NCI-H2081 treated with DMSO at 0.1 percent for 48 hours (cell line): ENCODE measurements at places on chromosomes 7 and 10.

- DNase-seq: no peak
Measured at GRCh38 chr7:50783801-50784507, 1.3 kb upstream of the GRB10 start.

- no peak for DNase-seq
Measured at GRCh38 chr7:100444311-100445278, 8.3 kb upstream of the PPP1R35 start.

DNA sequence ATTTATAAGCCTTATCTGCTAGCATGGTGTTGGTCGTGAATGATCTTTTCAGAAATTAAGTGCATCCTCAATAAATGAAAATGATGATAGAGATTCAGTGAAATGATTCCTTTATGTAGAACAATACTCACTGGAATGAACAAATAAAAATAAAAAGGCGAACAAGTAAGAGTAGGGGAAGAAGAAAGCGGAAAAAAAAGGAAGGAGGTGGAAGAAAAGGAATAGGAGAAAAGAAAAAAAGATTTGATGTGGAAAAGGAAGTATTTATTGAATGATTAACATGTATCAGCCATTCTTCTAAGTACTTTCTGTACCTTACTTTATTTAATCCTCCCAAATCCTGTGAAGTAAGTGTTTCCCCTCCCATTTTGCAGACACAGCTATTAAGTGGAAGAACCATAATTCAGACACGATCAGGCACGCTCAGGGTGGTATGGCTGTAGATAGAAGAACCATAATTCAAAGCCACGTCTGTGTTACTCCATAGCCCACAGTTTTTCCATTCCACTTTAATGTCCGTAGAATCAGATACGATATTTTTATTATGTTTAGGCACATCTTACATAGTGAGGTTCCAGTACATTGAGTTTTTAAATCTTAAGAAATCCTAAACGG lies 156.2 kb upstream of the LAMB4 start:
- DNase-seq: no peak

DNA sequence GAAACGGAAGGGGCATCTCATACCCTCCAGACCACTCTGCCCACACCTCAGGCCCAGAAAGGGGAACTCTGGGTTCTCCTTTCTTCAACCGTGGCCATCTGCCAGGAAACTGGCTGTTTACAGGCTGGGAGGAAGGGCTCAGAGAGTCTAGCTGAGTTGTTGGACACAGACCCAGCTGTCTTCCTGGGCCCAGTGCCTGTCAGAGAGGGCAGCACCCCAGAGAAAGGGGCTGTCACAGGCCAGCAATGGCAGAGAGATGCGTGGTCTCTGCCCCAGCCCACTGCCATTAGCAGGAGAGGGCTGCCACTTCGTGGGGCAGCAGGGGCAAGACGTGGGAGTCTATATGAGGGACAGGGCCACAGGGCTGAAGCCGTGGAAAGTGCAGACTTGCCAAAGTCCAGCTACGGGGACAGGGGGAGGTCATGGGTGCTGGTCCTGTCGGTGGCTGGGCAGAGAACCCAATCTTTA lies 11.0 kb downstream of the GRID1 start:
- no peak for DNase-seq

DNA sequence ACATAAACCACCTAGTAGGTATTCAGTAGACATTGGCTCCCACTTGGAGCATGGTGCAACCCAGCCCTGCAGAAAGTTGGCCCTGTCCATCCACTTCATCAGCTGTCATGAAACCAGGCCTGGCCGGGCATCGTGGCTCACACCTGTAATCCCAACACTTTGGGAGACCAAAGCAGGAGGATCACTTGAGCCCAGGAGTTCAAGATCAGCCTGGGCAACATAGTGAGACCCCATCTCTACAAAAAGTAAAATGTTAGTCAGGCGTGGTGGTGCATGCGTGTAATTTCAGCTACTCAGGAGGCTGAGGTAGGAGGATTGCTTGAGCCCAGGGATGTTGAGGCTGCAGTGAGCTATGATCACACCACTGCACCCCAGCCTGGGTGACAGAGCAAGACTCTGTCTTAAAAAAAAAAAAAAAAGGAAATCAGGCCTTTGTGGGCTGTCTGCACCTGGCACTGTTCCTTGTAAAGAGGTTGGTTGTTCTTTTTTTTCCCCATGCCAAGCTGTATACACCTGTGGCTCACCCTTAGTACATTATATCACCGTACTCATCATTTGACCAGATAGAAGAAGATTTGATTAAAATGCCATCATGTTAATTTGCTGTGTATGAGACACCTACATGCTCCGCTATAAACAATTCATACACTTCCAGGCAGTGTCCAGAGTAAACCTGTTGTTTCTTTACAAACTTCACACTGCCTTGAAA lies 45.4 kb upstream of the GRID1 start:
- no peak for DNase-seq

- no peak for DNase-seq
Measured at GRCh38 chr7:24591152-24591551, 17.9 kb downstream of the PALS2 start.

DNA sequence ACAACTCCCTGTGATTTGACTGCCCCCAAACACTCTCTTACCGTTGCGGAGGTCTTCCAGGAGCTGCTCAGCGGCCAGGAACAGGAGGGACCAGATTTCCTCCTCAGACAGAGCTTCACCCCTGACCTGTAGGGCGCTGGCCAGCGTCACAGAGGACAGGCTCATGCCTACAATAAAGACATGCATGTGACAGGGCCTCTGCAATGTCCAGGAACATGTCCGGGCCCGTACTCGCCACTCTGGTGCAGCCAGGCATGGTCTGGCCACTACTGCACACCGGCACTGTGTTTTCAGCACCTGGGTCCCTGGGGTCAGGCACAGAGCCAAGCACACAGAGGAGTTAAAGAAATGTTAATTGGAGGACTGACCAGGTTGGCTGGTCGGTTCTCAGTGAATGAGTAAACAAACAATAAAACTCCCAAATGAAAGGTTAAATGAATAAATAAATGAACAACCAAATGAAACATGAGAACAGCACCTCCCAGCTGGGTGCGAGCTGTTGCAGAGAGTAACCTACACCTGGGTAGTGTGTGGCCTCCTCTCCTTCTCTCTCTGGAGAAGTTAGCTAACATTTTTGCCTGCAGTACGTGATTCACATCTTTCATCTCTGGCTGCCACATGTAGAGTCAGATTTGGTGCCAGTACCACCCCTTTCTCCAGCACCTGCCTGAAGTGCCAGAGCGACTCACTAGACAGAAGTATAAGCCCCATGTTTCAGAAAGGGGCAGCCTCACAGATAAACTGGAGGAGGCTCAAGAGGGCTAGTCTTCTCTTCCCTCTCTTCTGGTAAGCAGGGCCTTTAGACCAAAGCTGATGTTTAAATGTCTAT lies 22.8 kb downstream of the FRMPD2 start:
- DNase-seq: peak; percentile 1

- no peak for DNase-seq
Measured at GRCh38 chr7:131004371-131004770, 270.4 kb upstream of the KLF14 start.

DNA sequence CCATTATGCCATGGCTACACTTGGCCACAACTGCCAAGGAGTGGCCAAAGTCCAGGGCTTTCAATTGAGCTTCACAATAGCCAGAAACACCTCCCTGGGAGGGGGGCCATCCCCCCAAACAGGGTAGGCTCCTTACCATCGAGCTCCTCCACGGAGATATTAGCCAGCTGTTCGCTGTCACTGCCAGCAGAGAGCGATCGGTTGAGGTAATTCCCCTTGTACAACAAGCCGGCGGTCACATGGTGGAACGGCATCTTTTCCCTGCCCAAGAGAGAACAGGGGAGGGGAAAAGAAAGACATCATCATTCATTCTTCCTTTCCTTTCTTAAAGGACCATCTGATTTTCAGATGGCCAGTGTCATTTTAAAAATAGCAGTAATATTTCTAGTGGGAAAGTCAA lies 133.6 kb downstream of the CALN1 start:
- DNase-seq: no peak

- no peak for DNase-seq
Measured at GRCh38 chr10:30182191-30183054, 123.0 kb upstream of the JCAD start.
